ENCODE measurements at places on chromosomes 1 and 21. TPM values are rescaled to one million over a fixed set of nuclear protein-coding genes. Genes with fewer than 3 reads are reported as not detected.

GRCh38 chr1:150642296-150642695, 12.9 kb upstream of the ENSA start:
- DNase-seq: no peak

DNA sequence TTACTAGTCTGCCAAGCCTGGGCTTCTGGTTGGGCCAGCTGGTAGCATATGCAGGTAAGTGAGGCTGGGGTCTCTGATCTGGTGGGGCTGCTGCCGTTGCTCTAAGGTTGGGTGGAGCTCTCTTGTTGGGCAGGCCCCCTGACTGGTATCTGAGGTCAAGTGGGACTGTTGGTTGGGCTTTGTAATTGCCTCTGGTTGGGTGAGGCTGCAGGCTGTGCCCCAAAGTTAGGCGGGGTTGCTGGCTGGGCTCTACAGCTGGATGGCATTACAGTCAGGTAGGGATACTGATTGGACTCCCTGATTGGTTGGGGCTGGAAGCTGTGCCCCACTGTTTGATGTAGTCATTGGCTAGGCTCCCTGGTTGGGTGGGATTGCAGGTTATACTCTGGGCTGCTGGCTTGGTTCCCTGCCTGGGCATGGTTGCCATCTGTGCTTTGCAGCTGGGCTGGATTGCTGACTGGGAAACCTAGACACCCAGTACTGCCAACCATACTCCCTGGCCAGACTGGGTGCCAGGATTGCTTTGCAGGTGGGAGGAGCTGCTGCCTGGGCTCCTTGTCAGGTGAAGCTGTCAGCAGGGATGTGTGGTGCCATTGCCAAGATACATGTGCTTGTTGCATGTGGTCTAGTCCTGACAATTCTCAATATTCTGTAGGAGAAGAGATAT, 130.5 kb downstream of the RABGAP1L start:
- DNase-seq: no peak

- no peak for DNase-seq
Measured at GRCh38 chr1:19682257-19682656, 17.6 kb downstream of the HTR6 start.

- no peak for DNase-seq
Measured at GRCh38 chr1:61481315-61481715, 243.6 kb downstream of the TM2D1 start.

DNA sequence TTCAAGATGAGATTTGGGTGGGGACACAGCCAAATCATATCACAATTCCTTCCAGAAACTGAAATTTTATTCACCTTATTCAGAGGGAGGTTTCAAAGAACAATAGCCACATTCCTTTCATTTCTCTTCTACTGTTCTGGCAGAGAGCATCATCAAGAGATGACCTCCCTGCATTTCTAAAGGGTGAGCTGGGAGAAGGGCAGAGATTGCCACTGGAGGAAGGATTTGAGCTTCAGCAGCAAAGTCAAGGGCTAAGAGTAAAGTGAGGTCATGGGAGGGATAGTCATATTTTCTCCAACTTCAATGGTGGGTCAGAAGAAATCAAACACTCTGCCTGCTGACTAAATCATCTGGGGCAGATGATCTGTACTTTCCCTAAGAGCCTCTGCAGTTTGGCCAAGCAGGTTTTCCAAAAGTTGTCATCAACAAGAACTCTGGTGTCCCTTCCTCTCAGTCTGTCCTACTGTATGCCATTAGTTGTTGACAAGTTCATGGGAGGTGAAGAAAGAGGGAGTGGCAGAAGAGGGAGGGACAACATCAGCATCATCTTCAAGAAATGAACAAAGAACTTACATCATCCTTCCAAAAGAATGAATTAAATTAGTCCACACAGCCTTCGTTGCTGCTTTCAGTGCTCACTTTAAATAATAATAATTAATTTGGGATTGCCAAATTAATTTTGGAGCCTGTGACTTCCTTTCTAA, 298.3 kb downstream of the ASTN1 start:
- DNase-seq: no peak

DNA sequence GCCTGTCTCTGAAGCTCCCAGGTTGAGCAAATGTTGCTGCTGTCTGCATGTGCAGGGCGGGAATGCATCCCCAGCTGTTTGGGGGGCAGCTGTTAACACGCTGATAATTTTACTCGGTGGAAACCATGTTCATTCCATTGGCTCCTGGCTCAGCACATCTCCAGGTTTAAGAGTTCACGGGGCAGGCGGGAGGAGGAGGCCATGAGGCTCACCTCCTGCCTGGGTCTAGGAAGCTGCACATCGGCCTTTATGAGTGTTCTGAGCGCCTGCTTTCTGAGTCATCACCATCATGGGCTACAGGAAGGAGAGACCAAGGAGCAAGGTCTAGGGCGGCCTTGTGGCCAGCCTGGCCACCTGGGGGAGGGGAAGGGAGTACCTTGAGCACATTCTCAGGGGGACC, 29.7 kb downstream of the AJAP1 start:
- DNase-seq: no peak

- DNase-seq: no peak
Measured at GRCh38 chr1:109557520-109557919, 9.1 kb downstream of the GNAI3 start.

DNA sequence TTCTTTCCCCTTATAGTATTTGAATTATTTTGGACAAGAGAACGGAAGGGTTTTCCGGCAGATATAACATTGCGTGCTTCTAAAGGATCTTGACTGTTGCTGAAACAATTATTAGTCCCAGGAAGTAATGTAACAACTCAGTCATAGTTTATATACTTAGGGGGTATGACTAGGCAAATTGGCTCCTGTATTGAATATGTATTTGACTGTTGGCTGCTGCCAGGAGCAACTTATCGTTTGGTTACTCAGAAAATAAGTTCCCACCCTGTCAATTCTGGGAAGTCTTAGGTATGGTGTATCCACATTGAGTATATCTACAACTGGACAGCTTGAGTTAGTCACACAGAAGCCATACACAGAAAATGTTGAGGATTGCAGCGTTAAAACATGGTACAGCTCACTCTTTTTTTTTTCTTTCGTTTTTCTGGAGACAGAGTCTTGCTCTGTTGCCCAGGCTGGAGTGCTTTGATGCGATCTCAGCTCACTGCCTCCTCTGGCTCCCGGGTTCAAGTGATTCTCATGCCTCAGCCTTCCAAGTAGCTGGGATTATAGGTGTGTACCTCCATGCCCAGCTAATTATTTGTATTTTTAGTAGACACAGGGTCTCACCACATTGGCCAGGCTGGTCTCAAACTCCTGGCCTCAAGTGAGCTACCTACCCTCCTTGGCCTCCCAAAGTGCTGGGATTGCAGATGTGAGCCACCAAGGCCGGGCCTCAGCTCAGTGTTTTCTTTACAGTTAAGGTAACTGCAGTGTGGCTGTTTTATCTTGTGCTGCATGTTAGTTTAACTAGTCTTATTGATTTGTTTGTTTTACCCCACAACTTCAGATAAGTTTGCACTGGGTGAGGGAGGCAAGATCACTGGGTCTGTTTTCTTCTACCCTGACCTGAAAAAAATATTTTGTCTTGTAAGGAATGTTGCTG, 10.2 kb downstream of the SMAP2 start:
- peak; percentile 46 for DNase-seq

DNA sequence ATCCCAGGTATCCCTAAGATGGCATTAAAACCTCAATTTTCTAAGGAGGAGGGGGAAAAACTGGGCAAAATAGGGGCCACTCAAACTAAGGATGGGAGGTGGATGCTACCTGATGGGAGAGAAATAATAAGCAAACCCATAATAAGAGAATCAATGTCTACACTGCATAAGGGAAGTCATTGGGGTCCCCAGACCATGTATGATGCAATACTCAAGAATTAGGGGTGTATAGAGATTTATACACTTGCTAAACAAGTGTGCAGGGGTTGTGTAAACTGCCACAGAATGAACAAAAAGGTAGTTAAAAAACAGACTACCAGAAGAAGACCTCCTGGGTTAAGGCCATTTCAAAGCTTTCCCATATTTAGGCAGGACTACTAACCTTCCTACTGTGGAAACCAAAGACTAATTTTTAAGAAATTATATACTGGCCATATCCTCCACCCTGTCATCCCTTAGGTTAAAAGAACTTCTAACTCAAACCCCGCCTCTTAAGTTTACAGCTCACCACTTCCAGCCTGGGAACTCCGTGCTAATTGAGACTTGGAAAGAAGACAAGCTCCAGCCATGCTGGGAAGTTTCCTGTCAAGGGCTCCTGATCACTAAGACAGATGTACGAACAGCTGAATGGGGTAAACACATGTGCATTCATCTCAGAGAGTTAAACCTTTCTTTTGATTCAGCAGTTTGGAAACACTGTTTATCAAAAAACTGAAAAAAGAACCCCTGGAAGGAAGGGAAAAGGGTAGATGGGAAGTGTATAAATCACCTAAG, 64.4 kb upstream of the TLR5 start:
- DNase-seq: no peak

DNA sequence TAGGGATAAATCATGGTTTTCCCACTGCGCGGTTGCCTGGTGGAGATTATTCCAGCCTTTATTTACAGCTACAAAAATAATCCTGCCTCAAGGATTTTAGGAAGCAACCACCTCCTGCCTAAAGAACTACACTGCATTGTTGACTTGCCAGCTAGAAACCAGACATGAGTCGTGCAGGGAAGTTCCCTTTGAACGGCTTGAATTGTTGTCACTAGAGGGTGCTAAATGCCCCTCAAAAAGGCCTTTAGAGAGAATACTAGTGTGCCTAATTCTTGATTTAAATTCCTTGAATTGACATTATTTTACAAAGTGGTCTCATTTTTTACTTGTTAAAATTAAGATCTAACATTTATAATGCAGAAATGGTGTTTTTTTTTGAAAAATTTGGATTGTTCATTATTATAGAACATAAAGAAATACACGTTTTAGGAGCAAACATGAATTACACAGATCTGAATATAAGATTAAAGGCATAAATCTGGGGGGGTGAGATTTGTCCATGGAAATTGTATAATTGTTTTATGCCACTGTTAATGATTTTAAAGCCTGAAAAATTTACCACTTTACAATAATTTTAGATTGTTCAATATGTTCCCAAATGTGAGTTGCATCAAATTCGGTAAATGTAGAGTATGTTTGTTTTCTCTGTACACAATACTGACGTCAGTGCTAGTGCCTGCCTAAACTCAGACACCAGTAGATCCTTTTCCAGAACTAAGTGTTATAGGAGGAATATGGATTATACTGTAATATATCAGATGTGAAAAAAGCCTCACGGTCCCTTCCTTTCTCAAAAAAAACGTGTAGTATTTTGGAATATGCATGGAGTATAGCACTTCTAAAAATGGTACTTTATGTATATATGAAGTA, 7.6 kb upstream of the ERG start:
- peak; percentile 55 for DNase-seq

GRCh38 chr1:221725735-221726672, 15.9 kb downstream of the DUSP10 start:
- DNase-seq: no peak

OVAAL gene
- not detected for total RNA-seq

SAMD13 gene
- 4.1 TPM for total RNA-seq

PCSK9 gene
- 10.2 TPM for total RNA-seq

HSD3B1 gene
- total RNA-seq: not detected

ST6GALNAC5 gene
- 65.9 TPM for total RNA-seq

LCA5L gene
- total RNA-seq: 2.7 TPM

G0S2 gene
- 4.6 TPM for total RNA-seq

TMEM269 gene
- 0.06 TPM for total RNA-seq

RHBDL2 gene
- 5.6 TPM for total RNA-seq

Data from mucosa of gallbladder (tissue), 1 donor.